ENCODE measurements at places on chromosomes 1 and 21.

DNA sequence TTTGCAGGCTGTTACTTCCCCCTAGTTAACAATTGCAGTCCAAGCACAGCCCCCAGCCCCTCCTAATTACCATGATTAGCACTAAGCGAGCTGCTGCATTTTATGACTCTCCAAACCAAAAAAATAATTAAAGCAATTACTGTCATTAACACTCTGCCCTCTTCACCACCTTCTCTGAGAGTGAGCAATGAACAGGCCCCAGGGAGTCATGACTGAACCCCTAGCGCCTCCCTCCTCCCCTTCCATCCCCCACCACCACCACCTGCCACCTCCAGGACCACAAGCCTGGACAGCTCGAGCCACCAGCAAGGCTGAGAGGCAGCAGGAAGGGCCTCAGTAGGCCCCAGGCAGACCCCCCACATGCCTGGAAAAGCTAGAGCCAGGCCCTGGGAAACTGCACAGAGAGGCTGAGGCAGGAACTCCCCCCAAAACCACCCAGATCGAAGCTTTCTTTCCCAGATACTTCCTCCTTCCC is 35.5 kb upstream of the ZC3H12A start:
- no peak for DNase-seq

- no peak for DNase-seq
These were observed 22.0 kb upstream of the ZBTB18 start for GRCh38 chr1:244029124-244029523.

DNA sequence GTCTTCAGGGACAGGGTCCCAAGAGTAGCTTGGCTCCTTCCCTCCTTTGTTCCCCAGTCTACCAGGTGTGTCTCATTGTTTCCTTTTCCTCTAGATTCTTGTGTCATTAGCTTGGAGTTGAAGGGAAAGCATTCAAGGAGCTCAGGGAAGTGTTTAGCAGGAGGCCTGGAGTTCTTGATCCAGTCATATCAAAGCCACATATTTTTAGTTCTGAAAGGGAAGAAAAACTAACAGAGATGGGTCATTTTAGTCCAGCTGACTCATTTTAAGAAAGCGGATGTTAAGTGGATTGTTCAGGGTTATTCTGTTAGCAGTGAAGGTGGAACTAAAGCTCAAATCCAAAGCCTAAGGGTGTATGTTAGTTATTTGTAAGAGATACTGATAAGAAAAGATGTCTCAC is 721 bp downstream of the C1orf54 start:
- DNase-seq: no peak

DNA sequence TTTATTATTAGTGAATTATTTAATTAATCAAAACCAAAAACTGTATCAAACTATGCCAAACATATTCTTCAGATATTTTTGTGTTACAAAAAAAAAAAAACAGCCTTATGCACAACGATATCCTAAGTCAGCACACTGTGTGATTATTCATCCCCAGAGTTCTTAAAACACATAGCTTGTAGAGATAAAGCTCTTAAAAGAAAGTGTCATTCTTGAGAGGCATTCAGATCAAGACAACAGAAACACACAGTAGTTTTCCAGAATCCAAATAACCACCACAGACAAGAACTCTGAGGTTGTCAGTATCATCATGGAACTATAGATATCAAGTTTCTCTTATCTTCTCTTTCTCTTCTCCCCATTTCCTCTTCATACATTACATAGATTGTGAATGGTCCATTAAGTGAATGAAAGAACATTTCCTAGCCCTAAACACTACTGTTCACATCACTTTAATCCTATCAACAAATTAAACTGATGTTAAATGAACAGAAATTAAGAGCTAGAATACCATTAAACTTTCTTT is 13.5 kb downstream of the ZZZ3 start:
- no peak for DNase-seq
